ENCODE measurements at places on chromosomes 6 and 20.
A peak's percentile ranks its signal among the peaks of the same experiment; 100 is the strongest.

GRCh38 chr20:49699200-49699992 lies 14.3 kb downstream of the B4GALT5 start:
- DNase-seq, result no peak

DNA sequence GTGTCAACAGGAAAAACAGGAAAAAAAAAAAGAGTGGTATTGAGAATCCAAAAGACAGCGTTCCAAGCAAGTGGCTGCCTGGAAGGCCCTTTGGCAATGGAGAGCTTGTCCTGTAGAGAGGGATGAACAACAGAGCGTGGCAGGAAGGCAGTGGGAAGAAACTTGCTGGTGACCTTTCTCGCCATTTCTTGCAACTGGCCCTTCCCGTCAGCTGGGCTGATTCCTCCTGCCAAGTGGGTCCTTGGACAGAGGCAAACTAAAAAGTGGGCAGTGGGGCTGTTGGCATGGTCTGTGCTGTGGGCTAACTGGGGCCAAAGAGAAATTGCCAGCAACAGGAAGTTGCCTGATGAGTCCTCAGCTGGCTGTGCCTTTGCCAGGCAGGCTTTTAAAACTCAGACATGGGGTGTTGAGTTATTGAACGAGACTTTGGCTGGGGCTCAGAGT lies 43.9 kb upstream of the CLDN20 start:
- DNase-seq, result no peak

DNA sequence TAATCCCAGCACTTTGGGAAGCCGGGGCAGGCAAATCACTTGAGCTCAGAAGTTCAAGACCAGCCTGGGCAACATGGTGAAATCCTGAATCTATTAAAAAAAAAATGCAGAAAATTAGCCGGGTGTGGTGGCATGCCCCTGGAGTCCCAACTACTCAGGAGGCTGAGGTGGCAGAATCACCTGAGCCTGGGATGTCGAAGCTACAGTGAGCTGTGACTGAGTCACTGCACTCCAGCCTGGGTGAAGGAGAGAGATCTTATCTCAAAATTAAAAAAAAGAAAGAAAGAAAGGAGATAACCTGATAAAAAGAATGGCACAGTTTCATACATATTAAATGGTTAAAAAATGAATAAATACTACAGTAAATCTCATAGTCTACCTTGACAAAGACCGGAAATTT lies 123.6 kb upstream of the TNFAIP3 start:
- no peak for DNase-seq

DNA sequence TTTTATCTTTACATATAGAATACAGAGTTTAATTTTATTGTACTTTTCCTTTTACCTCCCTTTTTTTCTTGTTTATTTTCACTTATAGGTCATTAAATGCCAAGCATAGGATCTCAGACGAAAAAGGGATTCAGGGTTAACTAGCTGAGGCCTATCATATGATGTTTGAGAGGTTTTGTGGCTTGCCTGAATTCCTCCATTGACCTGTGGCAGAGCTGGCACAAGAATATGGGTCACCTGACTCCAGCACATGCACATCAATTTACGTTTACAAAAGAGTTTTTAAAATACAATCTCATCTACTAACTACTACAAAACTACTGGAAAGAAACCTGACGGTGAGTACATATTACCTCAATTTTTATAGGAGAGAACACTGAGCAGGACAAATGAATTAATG lies 60.4 kb downstream of the SGK1 start:
- DNase-seq, result no peak

DNA sequence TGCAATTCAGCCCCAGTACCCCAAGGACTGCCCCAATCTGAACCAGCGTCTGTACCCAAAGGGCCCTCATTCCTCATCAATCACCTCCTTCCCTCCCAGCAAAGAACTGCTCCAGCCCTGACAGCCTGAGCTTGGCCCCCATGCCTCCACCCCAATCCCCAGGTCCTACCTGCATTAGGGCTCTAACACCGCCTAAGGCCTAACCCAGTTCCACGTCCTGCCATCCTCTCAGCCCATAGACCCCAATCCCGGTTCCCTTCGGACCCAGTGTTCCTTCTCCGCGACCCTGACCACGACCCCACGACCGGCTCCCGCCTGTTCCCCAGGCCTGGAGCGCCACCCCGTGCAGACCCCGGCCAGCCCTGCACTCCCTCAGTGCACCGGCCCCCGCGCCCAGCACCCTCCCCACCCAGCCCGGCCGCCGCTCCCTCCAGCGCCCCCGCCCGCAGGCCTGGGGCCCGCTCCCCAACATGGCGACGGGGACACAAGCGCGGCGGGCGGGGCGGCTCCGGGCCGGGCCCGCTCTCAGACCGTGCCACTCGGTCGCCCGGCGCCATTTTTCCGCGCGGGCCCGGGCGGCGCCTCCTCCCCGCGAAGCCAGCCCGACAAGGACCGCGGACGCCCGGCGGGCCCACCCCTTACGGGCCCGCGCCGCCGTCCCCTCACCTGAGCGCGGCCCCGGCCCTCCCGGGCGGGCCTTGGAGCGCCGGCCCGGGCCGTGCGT lies 483 bp downstream of the NCOA6 start:
- DNase-seq, result no peak

DNA sequence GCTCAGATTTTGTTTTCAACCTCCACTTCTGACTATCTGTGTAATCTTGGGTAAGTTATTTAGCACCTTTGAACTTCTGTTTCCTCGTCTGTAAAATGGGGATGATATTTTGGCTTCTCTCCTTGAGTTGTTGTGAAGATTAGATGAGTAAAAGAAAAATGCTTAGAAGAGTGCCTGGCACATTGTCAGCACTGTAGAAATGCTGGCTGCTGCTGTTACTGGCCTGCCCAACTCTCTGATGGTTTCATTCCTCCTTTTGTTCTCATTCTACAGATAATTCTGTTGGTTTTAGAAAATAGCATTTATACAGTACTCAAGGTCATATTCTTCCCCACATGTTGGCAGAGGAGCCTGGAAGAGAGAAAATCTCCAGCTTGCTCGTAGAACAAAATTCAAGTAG lies 547.2 kb upstream of the JAG1 start:
- no peak for DNase-seq

- no peak for DNase-seq
These were observed 1099.6 kb upstream of the GJE1 start for GRCh38 chr6:141033101-141033500.

GRCh38 chr6:81204731-81205130 lies 547.8 kb downstream of the TENT5A start:
- no peak for DNase-seq

DNA sequence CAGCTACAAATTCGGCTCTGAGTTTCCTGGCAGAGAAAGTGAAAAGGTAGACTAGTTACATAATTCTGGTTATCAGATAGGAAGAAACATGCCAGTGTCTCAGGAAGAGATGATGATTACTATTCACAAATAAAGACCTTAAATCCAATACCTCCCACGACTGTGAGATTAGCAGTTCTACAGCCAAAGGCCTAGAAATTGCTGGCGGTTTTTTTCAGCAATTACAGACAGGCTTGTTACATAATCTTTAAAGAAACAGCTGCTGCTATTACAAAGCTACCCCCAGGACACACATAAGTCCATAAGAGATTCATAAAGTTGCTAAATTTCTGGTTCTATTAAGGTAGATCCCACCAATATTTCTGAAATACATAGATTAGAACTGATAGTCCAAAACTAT lies 40.2 kb downstream of the PIGU start:
- DNase-seq, result no peak

DNA sequence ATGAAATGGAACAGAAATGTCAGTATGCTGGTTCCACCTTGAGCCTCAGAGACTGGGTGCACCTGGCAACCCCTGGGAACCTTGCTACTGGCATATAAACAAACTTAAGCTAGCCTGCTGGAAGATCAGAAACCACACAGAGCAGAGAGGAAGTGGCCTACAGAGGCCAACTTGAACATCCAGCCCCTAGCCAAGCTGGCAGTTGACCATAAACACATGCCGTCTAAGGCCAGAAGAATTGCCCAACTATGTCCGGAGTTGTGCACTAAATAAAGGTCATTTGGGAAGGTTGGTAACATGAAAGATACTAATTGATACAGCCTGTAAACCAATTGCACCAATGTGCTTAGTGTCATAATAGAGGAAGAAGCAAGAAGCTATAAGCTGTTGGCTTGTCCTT lies 266.6 kb upstream of the BTBD3 start:
- DNase-seq, result no peak

DNA sequence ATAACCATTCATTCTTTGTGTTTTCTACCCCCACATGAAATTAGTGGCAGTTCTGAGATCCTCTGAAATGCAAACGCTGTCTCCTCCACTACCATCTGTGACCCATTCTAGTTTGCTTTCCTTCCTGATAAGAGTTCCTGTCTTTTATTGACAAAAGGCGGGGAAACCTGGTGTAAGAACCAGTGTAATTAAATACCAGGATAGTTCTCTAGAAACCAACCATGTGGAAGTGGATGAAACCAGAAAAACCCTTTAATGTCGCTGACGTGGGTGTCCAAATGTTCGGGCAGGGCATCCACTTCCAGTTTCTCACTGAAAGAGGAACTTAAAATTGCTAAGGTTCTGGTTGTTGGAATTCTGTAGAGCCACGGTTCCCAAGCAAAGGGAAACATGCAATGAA lies 79.1 kb downstream of the TNFRSF21 start:
- DNase-seq, result no peak

DNA sequence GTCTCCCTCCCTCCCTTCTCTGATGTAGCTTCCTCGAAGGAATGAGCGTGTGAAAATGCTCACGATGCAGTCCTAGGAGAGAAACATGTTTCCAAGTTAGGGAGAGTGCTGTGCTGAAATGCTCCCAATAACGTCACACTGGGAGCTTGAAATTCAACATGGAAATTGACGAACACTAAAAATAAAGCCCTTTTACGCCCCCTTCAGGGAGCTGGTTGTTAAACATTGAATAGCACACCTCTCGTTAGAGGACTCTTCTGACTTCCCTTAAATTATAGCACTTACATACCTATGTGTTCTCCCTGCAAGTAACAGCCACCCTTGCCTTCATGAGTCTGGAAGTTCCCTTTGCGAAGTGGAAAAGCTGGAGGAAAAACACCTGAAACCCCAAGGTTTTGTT lies 88.6 kb downstream of the BFSP1 start:
- DNase-seq, result no peak

DNA sequence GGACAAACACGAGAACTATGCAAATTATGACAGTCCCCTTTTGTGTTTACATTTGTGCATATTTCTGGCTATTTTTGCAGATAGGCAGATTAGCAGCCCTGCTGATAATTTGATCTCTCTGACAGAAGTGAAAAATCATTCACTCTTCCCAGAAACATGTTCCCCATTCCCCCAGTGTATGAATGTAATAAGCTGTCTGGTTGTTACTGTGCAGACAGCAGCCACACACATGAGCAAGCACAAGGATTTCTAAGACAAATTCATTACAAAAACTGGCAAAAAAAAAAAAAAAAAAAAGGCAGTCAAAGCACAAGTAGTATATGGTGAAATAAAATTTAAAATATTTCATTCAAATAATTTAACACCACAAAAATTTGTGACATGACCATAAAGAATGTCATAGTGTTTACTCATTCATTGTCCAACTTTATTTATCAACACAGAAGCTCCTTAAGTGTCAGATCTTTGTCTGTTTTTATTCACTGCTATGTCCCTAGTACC lies 95.5 kb upstream of the VGLL2 start:
- no peak for DNase-seq

DNA sequence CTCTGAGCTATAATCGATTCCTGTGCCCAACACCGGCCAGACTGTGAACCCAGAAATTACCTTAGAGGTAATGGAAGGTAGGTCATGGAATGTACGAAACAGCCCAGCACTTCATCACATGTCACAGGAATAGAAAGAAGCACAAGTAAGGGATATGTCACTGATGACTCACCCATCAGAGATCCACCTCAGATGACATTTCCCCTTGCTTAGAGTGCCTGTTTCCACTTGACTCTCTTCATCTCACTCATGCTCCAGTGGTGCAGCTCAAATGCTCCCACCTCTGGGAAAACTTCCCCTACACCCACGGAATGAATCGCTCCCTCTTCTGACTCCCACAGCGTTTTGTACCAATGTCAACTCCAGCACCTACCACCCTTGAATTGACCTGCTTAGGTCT lies 381.6 kb upstream of the CNR1 start:
- no peak for DNase-seq

DNA sequence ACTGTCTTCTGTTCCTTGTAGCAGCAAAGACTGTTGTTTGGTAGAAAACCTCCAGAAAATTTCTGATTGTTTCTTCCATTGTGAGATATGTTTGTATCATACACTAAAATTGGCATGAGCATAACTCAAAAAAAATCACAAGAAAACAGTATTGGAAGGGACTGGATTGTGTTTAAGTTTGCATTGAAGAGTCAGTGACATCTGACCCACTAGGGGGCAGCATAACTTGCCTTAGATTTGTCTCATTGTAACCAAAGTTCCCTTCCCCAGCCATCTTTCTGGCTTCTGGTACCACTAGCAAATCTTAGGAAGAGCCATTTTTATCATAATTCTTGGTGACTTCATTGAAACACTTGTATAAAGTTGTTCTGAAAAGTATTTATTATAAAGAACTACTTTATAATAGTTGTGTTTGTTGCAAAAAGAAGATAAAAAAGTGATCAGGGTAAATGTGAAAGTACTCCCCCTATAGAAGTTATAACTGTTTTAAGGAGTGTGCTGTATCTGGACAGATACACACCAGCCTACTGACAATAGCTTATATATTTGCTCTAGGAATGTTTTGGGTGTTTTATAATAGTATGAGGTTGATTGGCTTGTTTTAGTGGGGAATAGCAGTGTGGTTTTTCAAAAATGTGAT lies 7.7 kb downstream of the CSTF1 start:
- DNase-seq, result peak; percentile 70

DNA sequence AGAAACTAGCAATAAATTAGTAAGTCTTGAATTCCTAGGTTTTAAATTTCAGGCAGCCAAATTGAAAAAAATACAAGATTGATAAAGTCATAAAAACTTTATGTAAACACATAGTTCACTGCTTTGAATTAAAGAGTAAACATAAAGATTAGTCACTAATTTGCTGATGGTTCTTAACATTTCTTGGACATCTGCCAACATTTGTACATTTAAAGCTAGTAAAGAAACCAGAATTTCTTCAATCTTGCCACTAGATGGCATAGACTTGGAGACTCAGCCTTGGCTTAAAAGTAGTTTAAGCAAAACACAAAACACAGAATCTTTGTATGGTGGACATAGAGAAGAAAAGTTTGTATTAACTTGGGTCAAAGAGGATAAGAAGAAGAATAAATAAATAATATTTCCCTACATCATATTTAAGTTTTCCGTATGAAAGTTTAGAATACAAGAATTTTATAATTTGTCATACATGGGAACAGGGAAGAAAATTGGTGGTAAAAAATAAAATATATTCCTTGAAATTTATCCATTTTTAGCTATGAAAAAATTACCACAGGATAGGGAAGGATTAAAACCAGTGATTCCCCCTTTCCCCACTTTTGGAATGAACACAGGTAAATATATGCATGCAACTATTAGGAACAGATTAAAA lies 41.7 kb upstream of the FAM135A start:
- peak; percentile 54 for DNase-seq

- no peak for DNase-seq
These were observed 203.4 kb upstream of the SULF2 start for GRCh38 chr20:47988676-47989075.

Measured in AG04450 (cell line).